Fibroblast of the aortic adventitia (primary cell): ENCODE measurements at places on chromosomes 1 and 21.

DNA sequence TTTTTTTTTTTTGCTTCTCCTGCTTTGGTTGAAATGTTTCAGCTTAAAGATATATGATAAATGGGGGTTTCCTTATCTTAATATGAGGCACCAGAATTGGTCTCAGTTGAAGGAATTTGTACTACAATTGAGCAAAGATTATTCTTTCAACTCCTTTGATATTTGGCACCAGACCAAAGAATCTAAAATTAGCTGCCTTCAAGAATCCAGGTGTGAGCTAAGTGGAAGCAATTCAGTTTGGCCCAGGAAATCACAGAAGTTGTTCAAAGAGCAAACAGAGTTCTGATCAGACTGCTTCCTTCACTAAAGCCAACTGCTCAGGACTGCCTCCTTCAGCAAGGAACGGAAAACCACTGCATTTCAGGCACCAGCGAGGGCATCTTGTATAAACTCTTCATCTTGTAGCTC is 68.3 kb upstream of the BCAR3 start:
- no peak for DNase-seq

GRCh38 chr21:40452548-40452947 is 394.4 kb downstream of the DSCAM start:
- DNase-seq, result no peak

DNA sequence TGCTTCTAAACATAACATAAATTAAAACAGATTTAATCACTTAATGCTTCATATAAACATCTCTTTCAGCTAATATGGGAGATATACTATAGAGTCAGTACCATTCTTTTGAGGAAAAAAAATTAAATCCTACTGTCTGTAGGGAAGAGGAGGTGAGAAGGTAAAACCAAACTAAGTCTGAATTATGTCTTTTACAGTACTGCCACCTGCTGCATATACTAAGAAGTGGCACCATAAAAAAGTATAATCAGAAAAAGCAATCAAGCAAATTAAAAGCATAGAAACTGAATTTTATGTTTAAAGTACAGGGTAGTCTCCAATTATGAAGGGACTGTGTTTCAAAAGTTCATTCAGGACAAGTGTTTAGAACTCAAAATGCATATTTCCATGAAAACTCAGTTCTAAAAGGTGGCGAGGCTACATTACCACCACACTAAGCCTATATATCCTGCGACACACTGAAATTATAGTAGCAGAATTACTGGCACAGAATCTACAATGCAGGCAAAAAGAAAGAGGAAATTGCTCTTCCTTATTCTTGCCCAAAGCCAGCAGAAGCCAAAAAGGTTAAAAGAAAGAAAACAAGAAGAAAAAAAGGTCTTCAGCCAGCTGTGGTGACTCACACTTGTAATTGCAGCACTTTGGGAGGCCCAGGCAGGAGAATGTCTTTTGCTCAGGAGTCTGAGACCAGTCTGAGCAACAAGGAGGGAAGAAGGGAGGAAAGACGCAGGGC is 9.0 kb downstream of the NSL1 start:
- DNase-seq, result peak; percentile 57

DNA sequence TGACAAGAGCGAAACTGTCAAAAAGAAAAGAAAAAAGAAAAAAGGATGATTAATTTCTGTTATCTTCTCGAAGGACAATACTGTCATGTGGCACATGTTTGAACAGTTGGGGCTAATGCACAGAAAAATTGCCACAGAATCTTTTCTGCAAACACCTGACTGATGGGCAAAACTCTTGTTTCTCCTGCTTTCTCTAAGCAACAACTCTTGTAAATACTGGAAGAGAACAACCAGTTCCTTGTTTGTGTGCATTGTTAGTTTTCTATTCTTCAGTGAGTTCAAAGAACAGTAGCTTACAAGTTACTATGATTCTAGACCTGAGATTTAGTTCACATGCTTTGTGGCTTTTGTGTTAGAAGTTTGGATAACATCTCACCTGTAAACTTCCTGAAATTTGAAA is 60.7 kb downstream of the CDC14A start:
- no peak for DNase-seq

- DNase-seq, result peak; percentile 11
These were observed 1.6 kb downstream of the PPP1R15B start for GRCh38 chr1:204409836-204410687.
